Spinal cord (tissue), 10 donors: ENCODE measurements at places on chromosomes 1 and 21.
A peak's percentile ranks its signal among the peaks of the same experiment; 100 is the strongest.

- no peaks in the 10 kb centered on the region for H3K27me3 ChIP-seq
- no peak overlapping the region for H3K27ac ChIP-seq
- H3K36me3 ChIP-seq: no peaks in the 10 kb centered on the region
- H3K4me1 ChIP-seq: no peaks in the 10 kb centered on the region
These were observed 30.0 kb upstream of the SDE2 start for GRCh38 chr1:226029093-226029496.

DNA sequence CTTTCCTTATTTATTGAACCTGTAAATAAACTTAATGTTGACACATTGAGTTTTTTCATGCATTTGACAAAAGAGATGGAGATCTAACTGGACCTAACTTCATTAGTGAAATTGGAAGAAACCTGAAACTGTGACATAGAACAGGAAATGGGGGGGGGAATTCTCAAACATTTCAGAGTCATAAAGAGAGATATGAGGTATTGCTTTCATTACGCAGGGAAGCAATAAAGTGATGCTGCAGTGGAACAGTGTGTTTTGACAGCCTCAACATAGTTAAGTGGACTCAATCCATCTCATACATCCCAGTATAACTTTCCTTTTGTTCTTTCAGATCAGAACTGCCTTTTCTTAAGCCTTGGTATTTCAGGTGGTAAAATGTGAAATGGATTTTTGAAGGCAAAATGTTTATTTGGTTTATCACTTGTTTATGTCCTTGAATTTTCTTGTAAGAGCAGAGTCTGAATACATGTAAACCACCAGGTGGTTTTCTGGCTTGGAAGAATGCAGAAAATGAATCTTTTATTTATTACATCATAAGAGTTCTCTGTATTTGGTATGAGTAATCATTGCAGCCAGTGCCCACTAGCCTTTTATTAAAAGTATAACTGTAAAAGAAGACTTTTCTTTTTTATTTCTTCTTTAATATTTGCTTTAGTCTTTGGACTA, 132.5 kb downstream of the ZNF326 start:
- H3K27ac ChIP-seq: no peak overlapping the region
- DNase-seq: no peak
- no peak overlapping the region for H3K4me3 ChIP-seq
- no peaks in the 10 kb centered on the region for H3K27me3 ChIP-seq

DNA sequence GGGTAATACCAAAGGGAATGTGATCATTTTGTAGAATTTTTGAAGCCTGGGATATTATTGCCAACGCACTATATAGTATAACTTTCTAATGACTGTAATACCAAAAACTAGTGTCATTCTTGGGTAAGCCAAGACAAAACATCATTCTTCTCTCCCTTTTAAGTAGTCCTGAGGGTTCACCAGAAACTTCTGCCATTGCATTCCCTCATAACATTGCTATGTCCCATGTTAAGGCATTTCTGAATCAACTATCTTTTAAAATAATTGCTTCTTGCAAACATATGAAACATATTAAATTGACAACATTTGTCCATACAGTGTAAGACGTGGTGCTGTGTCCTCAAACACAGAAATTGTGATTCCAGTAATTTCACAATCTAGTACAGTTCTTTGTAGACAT, 29.9 kb upstream of the C1orf21 start:
- H3K4me3 ChIP-seq: no peak overlapping the region
- no peaks in the 10 kb centered on the region for H3K36me3 ChIP-seq
- H3K27ac ChIP-seq: no peak overlapping the region
- no peak for DNase-seq
- H3K4me1 ChIP-seq: no peaks in the 10 kb centered on the region

DNA sequence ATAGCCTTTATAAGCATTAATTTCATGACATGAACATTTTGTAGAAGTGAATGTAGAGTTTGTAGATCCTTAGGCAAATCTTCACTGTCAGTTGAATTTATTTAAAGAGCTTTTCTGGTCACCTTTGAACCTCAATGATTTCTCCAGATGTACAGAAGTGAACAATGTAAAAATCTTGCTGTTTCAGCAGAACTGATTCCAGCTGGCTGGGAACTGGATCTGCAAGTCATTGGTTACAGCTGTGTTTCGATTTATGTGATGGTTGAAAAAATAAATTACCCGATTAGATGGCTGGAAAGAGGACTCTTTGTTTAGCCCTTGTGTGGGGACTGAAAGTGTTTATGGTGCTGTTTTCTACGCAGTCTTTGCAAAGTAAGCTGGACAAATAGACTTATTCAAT, 849.8 kb downstream of the USP25 start:
- peak overlapping the region; percentile 70 for H3K27ac ChIP-seq
- no peaks in the 10 kb centered on the region for H3K4me1 ChIP-seq
- H3K36me3 ChIP-seq: no peaks in the 10 kb centered on the region
- DNase-seq: peak; percentile 64

- H3K27me3 ChIP-seq: no peaks in the 10 kb centered on the region
- no peak for DNase-seq
- H3K4me1 ChIP-seq: no peaks in the 10 kb centered on the region
- no peak overlapping the region for H3K4me3 ChIP-seq
These were observed 19.3 kb downstream of the TMCO4 start for GRCh38 chr1:19780267-19780877.

DNA sequence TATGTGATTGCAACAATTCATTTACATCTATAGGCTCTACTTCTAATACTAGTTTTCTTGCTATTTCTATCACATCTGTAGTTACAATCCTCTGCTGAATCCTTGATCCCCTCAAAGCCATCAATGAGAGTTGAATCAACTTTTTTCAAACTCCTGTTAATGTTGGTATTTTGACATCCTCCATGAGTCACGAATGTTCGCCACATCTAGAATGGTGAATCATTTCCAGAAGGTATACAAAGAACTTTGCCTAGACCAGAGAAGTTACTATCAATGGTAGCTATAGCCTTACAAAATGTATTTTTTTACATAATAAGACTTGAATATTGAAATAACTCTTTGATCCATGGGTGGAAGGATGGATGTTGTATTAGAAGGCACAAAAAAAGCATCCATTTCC, 110.0 kb downstream of the AMY1C start:
- H3K36me3 ChIP-seq: no peaks in the 10 kb centered on the region
- no peaks in the 10 kb centered on the region for H3K27me3 ChIP-seq
- no peak overlapping the region for H3K4me3 ChIP-seq
- H3K27ac ChIP-seq: no peak overlapping the region
- no peak for DNase-seq

DNA sequence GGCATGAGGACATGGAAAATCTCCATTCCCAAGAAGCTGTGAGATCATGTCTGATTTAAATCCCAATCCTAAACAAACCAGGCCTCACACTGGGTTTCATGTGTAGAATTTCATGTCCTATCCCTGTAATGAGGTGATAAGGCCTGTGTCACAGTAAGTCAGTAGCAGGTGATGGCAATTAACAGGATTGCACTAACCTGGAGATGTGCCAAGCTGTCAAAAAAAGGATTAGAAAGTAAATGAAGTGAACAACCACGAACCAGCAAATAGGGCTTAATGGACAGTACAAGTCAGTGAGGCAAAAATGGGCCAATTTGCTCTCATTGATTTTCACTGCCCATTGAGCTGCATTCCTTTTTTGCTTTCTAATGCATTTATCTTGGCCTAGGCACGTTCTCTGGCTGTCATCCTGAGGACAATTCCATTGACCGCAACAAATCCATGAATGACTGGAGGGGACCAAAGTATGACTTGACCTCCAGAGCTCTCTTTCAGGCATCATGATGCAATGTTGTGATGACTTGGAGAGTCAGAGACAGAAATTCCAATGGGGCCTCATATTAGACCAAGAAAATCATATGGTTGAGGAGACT, 673.6 kb upstream of the ADGRL2 start:
- no peaks in the 10 kb centered on the region for H3K36me3 ChIP-seq
- no peak for DNase-seq
- H3K27ac ChIP-seq: no peak overlapping the region
- no peaks in the 10 kb centered on the region for H3K4me1 ChIP-seq
- H3K4me3 ChIP-seq: no peak overlapping the region
- no peaks in the 10 kb centered on the region for H3K27me3 ChIP-seq

- no peaks in the 10 kb centered on the region for H3K27me3 ChIP-seq
- H3K4me1 ChIP-seq: peaks cover 7% of the 10 kb centered on the region
- no peak for DNase-seq
- H3K4me3 ChIP-seq: no peak overlapping the region
- H3K36me3 ChIP-seq: no peaks in the 10 kb centered on the region
- H3K27ac ChIP-seq: no peak overlapping the region
These were observed 263.3 kb downstream of the KIF26B start for GRCh38 chr1:245418077-245418476.

DNA sequence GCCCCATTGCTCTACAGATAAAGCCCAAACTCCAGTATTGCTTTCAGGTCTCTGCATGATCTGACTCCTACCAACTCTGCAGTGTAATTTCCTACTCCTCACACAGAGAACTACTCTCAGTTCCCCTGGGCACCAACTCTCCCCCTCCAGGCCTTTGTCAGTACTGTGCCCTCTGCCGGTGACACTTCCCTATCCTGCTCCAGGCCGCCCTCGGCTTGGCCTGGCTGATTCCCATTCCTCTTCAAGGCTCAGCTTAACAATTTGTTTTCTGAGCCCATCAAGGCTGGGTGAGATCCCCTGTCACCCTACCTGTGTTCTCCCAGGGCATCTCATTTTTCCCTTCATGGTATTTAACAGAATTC, 2.6 kb downstream of the SLAMF8 start:
- H3K4me3 ChIP-seq: no peak overlapping the region
- H3K36me3 ChIP-seq: no peaks in the 10 kb centered on the region
- peaks cover 10% of the 10 kb centered on the region for H3K4me1 ChIP-seq
- no peak for DNase-seq
- no peaks in the 10 kb centered on the region for H3K27me3 ChIP-seq
- no peak overlapping the region for H3K27ac ChIP-seq

- DNase-seq: no peak
- peaks cover 22% of the 10 kb centered on the region for H3K36me3 ChIP-seq
- H3K27me3 ChIP-seq: no peaks in the 10 kb centered on the region
- H3K4me1 ChIP-seq: peaks cover 78% of the 10 kb centered on the region
These were observed 17.7 kb downstream of the RAP1GAP start for GRCh38 chr1:21651214-21652042.

DNA sequence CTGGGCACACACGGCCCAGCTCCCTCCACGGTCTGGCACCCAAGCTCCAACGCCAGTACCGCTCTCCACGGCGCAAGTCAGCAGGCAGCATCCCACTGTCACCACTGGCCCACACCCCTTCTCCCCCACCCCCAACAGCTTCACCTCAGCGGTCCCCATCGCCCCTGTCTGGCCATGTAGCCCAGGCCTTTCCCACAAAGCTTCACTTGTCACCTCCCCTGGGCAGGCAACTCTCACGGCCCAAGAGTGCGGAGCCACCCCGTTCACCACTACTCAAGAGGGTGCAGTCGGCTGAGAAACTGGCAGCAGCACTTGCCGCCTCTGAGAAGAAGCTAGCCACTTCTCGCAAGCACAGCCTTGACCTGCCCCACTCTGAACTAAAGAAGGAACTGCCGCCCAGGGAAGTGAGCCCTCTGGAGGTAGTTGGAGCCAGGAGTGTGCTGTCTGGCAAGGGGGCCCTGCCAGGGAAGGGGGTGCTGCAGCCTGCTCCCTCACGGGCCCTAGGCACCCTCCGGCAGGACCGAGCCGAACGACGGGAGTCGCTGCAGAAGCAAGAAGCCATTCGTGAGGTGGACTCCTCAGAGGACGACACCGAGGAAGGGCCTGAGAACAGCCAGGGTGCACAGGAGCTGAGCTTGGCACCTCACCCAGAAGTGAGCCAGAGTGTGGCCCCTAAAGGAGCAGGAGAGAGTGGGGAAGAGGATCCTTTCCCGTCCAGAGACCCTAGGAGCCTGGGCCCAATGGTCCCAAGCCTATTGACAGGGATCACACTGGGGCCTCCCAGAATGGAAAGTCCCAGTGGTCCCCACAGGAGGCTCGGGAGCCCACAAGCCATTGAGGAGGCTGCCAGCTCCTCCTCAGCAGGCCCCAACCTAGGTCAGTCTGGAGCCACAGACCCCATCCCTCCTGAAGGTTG, 97.6 kb downstream of the PIK3R3 start:
- H3K27me3 ChIP-seq: no peaks in the 10 kb centered on the region
- peaks cover 6% of the 10 kb centered on the region for H3K4me1 ChIP-seq
- H3K27ac ChIP-seq: no peak overlapping the region
- H3K36me3 ChIP-seq: peaks cover 76% of the 10 kb centered on the region

DNA sequence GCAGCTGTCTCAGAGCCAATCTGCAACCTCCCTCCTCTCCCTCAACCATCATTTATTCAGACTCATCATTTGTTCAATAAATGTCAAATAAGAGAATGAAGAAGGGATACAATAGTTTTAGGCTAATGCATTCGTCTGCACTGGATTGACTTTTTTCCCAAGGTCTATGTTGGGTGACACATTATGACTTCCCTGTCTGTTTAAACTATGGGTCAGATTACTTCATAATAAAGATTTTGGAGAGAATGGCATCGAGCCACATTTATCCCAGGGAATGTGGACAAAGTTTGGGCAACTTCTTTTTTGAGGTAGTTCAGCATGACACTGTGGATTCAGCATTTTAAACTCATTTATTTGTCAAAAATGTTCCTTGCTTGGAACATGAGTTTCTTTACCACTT, 107.4 kb upstream of the ADGRL2 start:
- no peak overlapping the region for H3K27ac ChIP-seq
- H3K4me1 ChIP-seq: no peaks in the 10 kb centered on the region
- H3K27me3 ChIP-seq: no peaks in the 10 kb centered on the region

DNA sequence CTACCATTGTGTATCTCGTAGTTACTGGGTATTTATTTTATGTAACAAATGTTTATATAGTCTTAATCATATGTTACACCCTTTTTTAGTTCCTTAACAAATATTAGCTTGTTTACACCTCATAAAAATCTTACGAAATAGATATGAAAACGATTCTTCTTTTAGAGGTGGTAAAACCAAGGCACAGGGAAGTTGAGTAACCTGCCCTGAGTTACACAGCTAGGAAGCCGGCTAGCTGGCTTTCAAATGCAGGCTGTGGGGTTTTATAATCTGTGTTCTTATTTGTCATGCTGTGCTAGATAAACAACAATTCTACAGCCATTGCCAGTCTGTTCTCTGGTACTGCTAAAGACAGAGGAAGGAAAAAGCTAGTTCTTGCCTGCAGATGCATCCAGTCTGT, 109.6 kb downstream of the NOS1AP start:
- DNase-seq: no peak
- H3K4me1 ChIP-seq: peaks cover 2% of the 10 kb centered on the region
- no peak overlapping the region for H3K4me3 ChIP-seq
- no peaks in the 10 kb centered on the region for H3K36me3 ChIP-seq

GRCh38 chr1:198986036-198986435, 347.2 kb downstream of the PTPRC start:
- H3K4me3 ChIP-seq: no peak overlapping the region
- H3K27me3 ChIP-seq: no peaks in the 10 kb centered on the region
- no peak overlapping the region for H3K27ac ChIP-seq
- H3K4me1 ChIP-seq: no peaks in the 10 kb centered on the region
- H3K36me3 ChIP-seq: no peaks in the 10 kb centered on the region
